Activated T-helper 9 cell treated with anti-CD3 and anti-CD28 coated beads, Interleukin-2, amount 50 U/mL, for 16 hours (primary cell): ENCODE measurements at places on chromosomes 2 and 18.

- DNase-seq = no peak
These were observed 325.5 kb upstream of the HS6ST1 start for GRCh38 chr2:128644156-128644555.

DNA sequence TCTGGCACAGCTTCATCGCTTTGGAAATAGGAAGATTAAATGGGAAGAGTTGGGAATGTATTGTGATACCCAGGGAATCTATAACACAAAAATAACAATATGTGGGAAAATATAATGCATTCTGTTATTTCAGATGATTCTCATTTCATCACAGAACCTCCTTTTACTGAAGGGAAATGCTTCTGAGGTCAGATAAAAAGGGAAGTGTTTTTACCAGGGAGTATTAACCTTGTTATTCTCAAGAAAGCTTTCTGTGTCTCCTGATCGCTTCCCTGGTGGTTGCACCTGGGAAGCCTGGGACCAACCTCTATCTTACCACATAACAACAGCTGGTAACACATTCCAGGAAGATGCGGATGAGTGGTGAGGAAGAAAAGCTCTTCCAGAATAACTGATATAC, 47.2 kb downstream of the SCG2 start:
- no peak for DNase-seq

GRCh38 chr2:106965611-106966010, 79.6 kb upstream of the ST6GAL2 start:
- DNase-seq = no peak

DNA sequence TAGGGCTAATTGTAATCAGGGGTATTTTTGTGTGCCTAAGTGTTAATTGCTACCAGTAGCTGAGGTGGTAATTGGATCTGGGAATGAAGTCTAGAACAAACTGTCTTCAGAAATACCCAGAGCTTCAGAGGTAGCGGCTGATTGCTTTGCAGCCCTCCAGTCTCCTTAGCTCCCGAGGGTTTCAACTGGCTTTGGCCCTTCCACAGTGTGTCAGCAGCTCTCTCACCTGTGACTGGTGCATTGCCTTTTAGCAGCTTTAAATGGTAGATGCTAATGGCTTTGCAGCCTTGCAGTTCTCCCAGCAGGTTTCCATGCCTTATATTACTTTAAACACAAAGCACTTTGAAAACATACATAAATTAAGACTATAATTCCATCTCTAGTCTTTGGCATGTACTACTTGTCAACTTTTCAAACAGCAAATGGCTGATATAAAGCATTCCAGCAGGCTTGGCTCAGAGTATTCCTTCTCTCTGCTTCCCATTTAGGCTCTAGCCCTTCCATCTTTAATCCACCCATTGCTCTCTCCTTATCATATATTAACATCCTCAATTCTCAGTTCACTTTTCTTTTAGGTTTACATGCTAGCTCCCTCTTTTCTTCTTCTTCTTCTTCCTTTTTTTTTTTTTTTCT, 156.4 kb upstream of the GALNT13 start:
- DNase-seq = no peak

GRCh38 chr2:98731894-98732349, 990 bp upstream of the MGAT4A start:
- DNase-seq = no peak

- no peak for DNase-seq
These were observed 1.4 kb downstream of the FZD5 start for GRCh38 chr2:207768168-207768865.

- no peak for DNase-seq
These were observed 203.9 kb upstream of the ALPP start for GRCh38 chr2:232174662-232175061.

GRCh38 chr2:219748671-219749570, 121.5 kb downstream of the SLC4A3 start:
- no peak for DNase-seq

GRCh38 chr2:118449401-118449800, 361.1 kb downstream of the INSIG2 start:
- DNase-seq = no peak

GRCh38 chr2:127072970-127073369, 34.0 kb downstream of the BIN1 start:
- DNase-seq = no peak

DNA sequence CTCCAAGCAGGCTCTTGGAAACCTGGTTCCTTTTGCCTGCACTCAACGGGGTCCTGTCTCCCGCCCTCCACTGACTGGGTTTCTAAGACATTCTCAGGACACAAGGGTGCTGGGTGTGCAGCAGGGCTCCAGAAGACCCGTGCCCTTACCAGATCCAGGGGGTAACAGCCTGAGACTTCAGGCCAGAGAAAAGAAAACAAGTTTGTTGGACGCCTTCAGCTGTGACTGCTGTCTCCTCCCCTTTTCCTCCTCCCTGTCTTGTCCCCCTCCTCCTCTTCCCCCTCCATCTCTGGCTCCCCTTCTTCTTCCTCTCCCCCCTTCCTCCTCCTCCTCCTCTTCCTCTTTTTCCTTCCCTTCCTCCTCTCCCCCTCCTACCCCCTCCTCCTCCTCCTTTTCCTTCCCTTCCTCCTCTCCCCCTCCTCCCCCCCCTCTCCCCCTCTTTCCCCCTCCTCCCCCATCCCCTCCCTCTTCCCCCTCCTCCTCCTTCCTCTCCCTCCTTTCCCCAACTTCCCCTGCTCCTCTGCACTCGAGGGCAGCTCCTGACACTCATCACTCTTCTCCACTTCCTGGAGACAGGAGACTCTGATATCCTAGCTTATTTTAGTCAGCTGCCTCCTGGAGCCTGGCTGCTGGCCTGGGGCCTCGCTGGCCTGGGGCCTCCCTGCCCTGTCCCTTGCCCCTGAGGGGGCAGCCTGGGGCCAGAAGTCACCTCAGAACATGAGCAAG, 12.4 kb downstream of the ADRA2B start:
- no peak for DNase-seq

GRCh38 chr2:121663434-121663833, 14.2 kb upstream of the CLASP1 start:
- DNase-seq = no peak

DNA sequence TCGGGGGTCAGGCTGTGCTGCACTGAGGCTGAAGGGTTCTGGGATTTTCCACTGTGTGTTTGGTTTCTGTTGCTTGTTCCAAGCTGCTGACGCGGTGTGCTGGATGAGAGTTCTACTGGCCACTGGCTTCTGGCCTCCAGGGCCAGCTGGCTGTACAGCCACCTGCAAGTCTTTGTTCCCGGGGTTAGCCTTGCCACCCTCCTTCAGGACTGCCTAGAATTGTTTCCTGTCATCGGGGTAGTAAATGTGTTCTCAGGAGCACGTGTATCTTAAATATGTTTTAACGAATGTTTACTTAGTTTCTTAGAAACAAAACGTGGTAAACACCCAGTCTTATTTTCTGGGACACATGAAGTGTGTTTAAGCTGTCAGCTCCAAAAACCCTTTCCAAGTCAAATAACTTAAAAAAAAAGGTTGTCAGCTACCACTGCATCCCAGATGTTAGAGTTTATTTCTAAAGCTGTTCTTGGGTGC, 231.2 kb downstream of the AGAP1 start:
- DNase-seq = no peak

DNA sequence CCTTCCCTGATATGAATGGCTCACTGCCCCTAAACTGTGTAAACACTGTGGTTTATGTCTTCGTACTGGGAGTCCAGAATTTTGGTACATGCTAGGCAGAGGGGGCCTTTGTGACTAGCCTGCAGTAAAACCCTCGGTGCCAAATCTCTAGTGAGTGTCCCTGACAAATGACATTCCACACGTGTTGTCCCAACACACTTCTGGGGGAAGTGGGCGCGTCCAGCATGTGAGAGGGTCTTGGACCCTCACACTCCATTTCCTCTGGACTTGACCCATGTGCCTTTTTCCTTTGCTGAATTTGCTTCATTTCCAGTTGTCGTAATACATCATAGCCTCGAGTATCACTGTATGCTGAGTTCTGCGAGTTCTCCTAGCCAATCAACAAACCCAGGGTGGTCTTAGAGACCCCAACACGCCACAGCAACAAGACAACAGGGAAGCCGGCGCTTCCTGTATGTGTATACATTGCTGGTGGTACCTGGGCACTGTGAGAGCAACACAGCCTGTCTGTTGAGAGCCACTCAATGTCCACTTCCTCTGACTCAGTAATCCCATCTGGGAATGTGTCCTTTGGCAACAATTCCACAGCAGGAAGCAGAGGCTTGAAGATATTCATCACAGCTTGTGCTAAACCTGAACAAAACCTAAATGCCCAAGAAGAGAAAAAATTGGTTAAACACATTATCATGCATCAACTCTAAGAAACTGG, 26.9 kb upstream of the SLC66A3 start:
- DNase-seq = no peak

GRCh38 chr2:230872968-230873660, 8.4 kb downstream of the ITM2C start:
- no peak for DNase-seq

GRCh38 chr2:231353469-231353868, 42.0 kb upstream of the B3GNT7 start:
- DNase-seq = no peak

- DNase-seq = no peak
These were observed 9.7 kb upstream of the SERPINB12 start for GRCh38 chr18:63532471-63532870.

DNA sequence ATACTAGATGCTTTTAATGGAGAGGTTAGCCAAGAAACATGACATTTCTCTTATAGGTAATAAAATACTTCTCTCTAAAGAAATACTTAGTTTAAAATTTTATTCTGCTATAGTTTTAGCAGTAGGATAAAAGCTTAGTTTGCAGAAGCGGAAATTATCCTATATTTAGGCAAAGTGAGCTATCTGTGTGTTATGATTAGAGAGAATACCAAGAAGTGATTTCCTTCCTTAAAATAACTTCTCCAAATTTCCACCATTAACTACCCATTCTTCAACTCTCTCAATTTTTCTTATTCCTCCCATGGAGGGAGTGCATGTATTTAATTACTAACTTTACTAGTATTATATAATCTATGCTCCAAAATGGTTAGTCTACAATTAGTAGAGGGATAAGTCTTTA, 15.8 kb upstream of the IL1RL1 start:
- no peak for DNase-seq

DNA sequence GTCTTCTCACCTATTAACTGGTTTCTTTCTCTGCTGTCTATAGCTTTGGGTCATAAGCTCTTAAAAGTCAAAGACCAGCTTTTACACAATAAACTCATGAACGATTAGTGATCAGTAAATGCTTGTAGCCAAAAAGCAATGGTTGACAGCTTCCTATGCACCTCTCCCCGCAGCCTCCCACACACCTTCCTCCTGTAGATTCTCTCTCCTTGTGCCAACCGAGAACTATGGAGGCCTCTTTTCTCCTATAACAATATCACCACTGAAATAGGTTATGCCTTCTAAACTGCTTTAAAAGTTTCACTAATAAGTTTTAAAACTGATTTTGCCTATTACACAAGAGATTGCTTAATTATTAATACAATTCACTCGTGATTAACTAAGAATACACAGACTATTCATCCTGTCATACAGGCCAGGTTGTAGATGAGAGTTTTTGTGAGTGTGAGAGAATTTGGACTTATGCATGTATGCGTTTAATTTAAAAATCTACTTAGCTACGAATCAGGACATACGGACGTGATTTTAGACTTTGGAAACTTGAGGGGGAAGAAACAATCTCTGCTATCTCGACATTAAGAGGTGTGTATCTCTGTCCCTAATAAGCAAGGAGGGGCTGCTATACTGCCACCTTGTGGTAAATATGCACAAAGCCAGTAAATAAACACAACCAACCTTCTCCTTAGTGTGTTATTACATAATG, 229.1 kb upstream of the RBBP8 start:
- DNase-seq = no peak

- DNase-seq = no peak
These were observed 82.7 kb downstream of the DOCK10 start for GRCh38 chr2:224959556-224959955.

DNA sequence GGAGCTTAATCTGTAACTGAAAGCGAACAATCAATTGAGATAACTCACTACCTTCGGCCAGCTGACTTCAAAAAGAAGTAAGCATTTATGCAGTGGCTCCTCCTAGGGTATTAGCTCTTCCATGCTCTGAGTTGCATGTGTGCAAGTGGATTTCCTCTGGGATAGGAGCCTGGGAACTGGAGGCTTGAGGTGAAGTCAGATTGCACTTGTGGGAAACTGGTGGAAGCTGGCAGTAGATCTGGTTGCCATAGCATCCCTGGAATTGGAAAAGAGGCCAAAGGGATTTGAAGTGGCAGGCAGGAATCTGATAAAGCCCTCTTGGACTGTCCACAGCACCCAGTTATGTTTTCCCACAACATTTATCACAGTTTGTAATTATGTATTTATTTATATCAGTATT, 50.6 kb upstream of the FMNL2 start:
- no peak for DNase-seq

- no peak for DNase-seq
These were observed 250.9 kb downstream of the FBXO15 start for GRCh38 chr18:73896685-73897084.

DNA sequence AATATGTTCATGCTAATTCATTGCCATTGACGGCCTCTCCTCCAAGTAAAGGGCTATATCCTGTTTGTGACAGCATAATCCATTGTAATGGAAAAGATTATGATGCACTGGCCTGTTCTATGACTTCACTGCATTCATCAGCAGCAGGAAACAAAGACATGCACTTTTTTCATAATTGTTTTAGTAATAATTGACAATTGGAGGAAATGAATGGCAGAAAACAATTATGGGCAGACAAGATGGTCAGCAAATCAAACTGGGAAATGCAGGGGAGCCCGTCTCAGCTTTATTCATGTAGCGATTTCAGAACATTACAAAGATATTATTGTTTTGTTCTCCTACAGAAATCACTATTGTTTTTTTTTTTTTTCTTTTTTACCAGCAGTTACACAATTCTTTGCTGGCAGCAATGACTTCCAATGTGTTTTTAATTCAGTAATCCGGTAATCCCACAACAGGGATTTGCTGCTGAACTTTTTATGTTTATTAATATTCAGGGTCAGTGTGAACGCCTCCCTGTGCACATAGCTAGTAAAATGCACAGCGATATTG, 33.8 kb upstream of the RASGRP3 start:
- no peak for DNase-seq

DNA sequence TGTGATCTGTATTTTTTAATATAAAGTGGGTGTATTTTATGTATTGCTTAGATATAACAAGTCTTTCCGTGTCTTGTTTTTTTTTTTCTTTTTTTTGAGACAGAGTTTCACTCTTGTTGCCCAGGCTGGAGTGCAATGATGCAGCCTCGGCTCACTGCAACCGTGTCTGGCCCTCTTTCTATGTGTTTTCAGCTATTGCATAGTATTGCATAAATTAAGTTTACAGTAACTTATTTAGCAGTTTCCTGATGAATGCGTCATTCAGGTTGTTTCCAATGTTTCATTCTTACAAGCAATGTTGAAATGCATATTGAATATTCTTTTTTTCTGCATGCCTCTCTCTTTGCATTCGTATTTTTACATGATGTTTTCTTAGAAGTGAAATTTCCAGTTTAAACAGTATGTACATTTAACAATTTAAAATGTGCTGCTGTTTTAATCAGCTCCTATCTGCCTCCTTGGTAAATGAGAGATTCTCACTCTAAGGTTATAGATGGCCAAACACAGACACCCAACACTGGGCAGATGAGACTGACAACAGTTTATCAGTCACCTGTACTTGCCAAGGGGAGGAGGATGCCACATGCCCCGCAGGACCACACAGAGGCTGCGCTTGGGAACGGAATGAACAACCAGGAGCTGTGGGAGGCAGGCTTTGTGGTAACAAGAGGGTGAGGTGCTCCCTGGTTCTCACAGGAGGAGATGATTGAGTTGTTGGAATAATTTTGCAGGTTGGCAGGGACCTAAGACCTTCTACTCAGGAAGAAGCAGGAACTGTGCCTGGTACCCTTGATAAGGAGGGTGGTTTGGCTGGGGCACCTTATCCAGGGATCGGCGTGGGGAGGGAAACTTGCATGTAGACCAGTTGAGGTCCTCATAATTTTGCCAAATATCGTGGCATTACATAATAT, 7.5 kb downstream of the SLC9A4 start:
- DNase-seq = no peak

GRCh38 chr18:76098674-76099411, 396.2 kb downstream of the ZNF516 start:
- DNase-seq = no peak
